Right forelimb (tissue), 1 donor: ENCODE measurements at places on chromosomes 11 and 22.

DNA sequence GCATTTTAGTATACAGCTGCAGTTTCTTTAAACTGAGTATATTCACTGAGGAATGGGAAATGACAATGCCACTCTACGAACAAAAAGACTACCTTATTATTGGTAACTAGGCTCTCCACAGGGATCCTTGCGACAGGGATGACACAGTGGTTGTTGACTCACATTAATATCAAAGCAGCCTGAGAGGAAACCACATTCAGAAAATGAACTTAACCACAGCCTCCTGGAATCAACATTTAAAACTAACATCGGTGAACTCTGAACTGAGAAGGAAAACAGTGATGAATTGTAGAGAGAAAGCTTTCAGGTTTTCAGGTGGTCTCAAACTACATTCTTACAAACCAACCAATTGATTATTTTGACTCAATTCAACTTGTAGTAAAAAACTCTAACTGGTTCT lies 90.3 kb upstream of the MTMR2 start:
- DNase-seq = no peak

- no peak for DNase-seq
Observed at GRCh38 chr11:10117709-10118351, 176.2 kb downstream of the SBF2 start.

DNA sequence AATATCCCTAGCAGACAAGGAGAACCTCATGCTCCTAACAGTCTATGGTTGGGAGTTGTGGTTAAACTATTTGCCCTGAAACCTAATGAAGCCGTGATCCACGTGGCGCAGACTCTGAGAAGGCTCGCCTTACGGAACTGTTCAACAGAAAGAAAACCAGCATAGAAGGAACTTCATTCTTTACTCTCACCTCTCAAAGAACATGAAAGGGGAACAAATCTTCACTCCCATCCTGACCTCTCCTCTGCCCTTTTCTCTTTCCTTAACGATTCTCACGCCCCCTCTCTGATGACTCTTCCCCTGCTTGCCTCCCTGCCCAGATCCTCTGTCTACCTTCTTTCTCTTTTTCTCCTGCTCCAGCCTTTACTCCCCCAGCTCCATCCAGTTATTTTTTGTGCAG lies 54.2 kb downstream of the IRAG1 start:
- DNase-seq = peak; percentile 18

DNA sequence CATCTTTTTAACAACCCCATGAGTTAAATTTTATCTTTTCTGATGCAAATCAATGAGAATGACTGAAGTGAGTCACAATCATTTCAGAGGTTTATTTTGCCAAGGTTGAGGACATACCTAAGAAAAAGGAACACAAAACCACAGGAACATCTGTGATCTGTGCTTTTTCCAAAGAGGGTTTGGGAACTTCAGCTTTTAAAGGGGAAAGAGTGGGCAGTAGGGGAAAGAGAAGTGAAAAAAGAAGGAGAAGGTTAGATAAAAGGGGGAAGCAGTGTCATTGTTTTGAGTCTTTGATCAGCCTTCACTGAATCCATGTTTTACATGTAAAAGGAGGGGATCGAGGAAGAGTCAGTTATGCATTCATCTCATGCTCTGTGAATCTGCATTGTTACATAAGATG lies 45.3 kb upstream of the SPON1 start:
- no peak for DNase-seq

DNA sequence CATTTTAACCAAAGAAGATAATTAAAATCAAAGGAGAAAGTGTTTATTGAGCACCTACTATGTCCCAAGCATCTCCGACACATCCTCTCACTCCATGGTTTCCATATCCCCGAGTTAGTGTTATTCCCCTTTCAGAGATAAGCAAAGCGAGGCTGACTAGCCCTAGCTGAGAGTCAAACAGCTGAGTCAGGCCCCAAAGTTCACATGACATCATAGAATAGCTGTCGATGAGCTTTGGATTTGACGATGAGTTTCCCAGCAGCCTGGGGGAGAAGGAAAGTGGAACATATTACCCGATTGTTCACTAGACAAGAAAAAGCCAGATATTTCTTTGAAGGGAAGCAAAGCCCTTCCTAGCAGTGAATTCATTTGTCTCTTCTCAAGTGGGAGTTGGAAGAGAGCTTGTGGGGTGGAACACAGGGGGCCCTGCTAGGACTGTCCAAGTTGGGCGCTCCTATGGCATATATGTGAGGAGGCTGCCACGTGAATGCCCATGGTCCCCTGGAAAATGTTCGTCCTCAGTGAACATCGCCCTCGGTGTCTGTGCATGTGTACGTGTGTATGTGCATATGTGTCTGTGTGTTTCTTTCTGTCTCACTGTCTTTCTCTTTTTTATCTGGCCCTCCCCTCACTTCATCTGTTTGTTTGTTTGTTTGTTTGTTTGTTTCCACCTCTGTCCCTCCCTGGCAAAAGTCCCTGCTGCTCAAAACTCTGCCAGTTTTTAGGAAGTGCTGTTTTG lies 493 bp upstream of the CYTH4 start:
- no peak for DNase-seq

- no peak for DNase-seq
Observed at GRCh38 chr11:75597636-75598035, 35.6 kb downstream of the SERPINH1 start.

GRCh38 chr11:19953336-19953735 lies 206.9 kb downstream of the DBX1 start:
- no peak for DNase-seq

DNA sequence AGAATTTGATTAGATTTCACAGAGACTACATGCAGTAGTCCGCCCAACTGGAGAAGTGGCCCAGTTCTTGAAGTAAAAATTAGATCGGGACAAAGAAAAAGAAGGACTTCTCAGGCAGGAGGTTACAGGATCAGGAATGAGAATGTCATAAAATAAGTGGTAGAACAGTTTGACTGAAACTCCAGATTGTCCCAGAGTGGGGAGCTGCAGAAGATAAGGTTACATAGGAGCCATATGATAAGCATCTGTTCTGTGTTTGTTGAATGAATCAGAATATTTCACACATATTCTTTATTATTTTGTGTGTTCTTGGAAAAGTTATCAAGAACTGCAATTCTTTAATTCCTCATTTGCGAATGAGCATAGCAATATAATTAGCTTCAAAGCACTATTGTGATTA lies 210.6 kb downstream of the AASDHPPT start:
- no peak for DNase-seq

GRCh38 chr11:117678658-117679406 lies 118.2 kb downstream of the DSCAML1 start:
- no peak for DNase-seq

DNA sequence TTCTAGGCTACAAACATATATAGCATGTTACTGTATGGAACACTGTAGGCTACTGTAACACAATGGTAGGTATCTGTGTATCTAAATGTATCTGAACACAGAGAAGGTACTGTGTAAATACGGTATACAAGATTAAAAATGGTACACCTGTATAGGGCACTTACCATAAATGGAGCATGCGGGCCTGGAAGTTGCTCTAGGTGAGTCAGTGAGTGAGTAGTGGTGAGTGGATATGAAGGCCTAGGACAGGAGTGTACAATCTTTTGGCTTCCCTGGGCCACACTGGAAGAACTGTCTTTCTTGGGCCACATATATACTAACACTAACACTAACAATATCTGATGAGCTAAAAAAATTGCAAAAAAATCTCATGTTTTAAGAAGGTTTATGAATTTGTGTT lies 21.4 kb downstream of the RNF141 start:
- no peak for DNase-seq

GRCh38 chr22:39431821-39432251 lies 25.0 kb upstream of the MGAT3 start:
- no peak for DNase-seq

- no peak for DNase-seq
Observed at GRCh38 chr11:62823677-62824076, 8.2 kb downstream of the STX5 start.

GRCh38 chr11:121636800-121637176 lies 184.0 kb upstream of the SORL1-AS1 start:
- DNase-seq = no peak

GRCh38 chr11:128161994-128162393 lies 425.4 kb downstream of the ETS1 start:
- DNase-seq = no peak

GRCh38 chr22:23565305-23565914 lies 14.7 kb downstream of the IGLL1 start:
- DNase-seq = no peak

GRCh38 chr11:44913502-44913901 lies 37.2 kb downstream of the TP53I11 start:
- no peak for DNase-seq

DNA sequence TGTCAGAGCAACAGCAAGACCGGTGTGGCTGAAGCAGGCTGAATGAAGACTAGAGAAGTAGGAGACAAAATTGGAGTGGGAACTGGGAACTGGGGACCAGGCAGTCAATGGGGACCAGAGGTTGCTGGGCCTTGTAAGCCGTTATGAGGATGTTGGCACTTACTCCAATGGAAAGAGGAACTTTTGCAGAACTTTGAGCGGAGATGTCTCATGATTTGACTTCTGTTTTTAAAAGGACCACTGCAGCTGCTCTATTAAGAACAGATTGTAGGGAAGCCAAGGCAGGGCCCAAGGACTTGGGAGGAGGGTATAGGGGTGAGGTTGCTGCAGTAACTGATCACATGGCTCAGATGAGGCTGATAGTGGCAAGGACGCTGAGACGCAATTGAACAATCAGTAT lies 34.2 kb downstream of the IL18 start:
- DNase-seq = no peak

DNA sequence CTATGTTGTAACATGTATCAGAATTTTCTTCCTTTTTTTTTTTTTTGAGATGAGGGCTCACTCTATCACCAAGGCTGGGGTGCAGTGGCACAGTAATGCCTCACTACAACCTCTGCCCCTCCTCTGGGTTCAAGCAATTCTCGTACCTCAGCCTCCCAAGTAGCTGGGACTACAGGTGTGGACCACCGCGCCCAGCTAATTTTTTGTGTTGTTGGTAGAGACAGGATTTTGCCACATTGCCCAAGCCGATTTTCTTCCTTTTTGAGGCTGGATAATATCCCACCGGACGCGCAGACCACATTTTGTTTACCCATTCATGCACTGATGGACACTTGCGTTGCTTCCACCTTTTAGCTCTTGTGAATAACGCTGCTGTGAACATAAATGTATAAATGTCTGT lies 97.0 kb downstream of the BRD1 start:
- no peak for DNase-seq

GRCh38 chr22:42692239-42693054 lies 28.2 kb downstream of the A4GALT start:
- DNase-seq = peak; percentile 17

- no peak for DNase-seq
Observed at GRCh38 chr11:14529951-14530350, 9.8 kb upstream of the PSMA1 start.

DNA sequence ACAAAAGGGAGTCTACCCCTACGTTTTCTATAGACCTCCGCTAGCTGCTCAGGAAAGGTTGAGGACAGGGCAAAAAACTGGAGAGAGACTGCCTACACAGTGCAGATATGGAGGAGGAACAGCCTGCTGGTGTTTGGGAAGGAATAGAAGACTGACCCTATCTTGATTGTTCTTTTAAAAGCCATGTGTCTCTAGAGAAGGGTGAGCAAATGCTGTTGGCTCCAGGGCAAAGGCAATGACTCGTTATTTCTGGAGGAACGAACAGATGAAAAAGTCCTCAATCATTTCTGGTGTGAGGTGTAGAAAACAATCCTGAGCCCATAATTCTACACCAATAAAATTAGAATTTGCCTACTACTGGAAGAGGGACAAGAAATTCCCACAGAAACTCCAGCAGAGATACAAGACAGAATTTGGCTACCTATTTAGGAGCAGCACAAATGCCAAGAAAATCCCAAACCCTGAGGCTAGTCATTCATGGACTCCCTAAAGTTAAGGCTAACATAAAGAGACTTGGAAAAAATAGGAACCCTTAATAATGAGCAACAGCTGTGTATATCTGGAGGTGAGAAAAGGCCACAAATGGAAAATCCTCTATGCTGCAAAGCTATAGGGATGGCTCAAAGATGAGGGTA lies 1206.3 kb upstream of the CNTN5 start:
- no peak for DNase-seq

GRCh38 chr11:42462558-42463310 lies 849.1 kb upstream of the API5 start:
- no peak for DNase-seq

GRCh38 chr11:24859801-24860300 lies 363.0 kb downstream of the LUZP2 start:
- DNase-seq = no peak

DNA sequence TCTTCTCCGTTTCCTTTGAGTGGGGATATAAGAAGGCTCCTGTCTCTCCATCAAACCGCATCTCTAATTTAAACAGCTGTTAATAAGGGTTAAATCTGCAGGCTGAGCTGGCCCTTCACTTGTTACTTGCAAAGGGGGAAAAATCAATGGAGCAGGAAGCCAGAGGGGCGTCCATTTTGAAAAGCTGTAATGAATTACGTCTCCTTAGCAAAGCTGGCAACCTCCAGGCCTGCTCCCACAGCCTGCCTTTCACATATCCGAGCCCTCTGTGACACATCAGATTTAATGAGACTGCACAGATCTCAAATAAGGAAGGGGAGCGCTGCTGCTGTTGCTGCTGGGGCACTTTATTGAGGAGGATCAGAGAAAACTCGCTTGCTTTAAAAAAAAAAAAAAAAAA lies 320.8 kb downstream of the BLID start:
- no peak for DNase-seq

GRCh38 chr11:37512156-37512780 lies 914.2 kb upstream of the RAG2 start:
- no peak for DNase-seq

GRCh38 chr22:50498322-50498890 lies 9.1 kb downstream of the LMF2 start:
- DNase-seq = no peak

- no peak for DNase-seq
Observed at GRCh38 chr11:118980191-118980881, 8.8 kb downstream of the FOXR1 start.

- no peak for DNase-seq
Observed at GRCh38 chr22:37588546-37589215, 8.8 kb upstream of the LGALS2 start.

DNA sequence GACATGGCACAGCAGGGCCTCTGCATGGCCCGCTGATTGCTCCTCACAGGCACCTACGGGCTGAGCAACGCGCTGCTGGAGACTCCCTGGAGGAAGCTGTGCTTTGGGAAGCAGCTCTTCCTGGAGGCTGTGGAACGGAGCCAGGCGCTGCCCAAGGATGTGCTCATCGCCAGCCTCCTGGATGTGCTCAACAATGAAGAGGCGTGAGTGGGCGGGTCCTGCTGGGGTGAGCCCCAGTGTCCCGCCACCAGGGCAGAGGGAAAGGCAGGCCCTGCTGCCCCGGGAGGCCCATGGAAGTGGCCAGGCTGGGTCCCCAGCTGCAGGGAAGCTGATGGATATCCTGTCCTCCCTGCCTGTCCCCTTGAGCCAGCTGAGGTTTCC lies 18.6 kb upstream of the DGCR8 start:
- DNase-seq = peak; percentile 35

GRCh38 chr22:23065069-23065451 lies 5.3 kb upstream of the GNAZ start:
- DNase-seq = no peak

DNA sequence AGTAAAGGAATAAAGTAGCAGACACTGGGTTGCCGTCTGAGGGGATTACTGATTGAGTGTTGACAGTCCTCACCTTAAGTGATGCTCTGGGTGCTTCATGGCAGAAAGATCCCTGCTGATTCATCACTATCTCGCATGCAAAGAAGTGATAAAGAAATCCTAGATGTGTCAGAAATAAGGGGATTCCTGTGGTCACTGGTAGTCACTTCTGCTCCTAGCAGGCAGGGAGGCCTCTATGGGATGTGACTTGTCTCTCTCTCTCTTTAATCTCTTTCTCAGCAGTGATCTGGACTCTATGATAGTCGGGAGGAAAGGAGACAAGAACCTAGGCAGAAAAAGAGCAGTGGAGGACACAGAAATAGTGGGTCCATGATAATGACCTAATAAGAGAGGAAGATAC lies 30.9 kb upstream of the OR56A1 start:
- DNase-seq = no peak
